ENCODE measurements at places on chromosomes 7 and 10. TPM values are rescaled to one million over a fixed set of nuclear protein-coding genes. Genes with fewer than 3 reads are reported as not detected.

GRCh38 chr10:63889803-63890202 lies 368.6 kb downstream of the REEP3 start:
- H3K4me1 ChIP-seq = no peaks in the 10 kb centered on the region
- no peak for DNase-seq
- H3K27ac ChIP-seq = no peak overlapping the region
- H3K36me3 ChIP-seq = no peaks in the 10 kb centered on the region
- no peaks in the 10 kb centered on the region for H3K27me3 ChIP-seq
- H3K4me3 ChIP-seq = no peak overlapping the region

AKR1D1 gene
- total RNA-seq = not detected

GRCh38 chr10:111429288-111430028 lies 352.6 kb downstream of the ADRA2A start:
- no peaks in the 10 kb centered on the region for H3K36me3 ChIP-seq
- H3K27ac ChIP-seq = no peak overlapping the region
- H3K4me1 ChIP-seq = no peaks in the 10 kb centered on the region

GRCh38 chr10:50563906-50564305 lies 59.9 kb downstream of the SGMS1 start:
- H3K27ac ChIP-seq = no peak overlapping the region
- H3K4me3 ChIP-seq = no peak overlapping the region
- no peak for DNase-seq
- H3K36me3 ChIP-seq = no peaks in the 10 kb centered on the region

DNA sequence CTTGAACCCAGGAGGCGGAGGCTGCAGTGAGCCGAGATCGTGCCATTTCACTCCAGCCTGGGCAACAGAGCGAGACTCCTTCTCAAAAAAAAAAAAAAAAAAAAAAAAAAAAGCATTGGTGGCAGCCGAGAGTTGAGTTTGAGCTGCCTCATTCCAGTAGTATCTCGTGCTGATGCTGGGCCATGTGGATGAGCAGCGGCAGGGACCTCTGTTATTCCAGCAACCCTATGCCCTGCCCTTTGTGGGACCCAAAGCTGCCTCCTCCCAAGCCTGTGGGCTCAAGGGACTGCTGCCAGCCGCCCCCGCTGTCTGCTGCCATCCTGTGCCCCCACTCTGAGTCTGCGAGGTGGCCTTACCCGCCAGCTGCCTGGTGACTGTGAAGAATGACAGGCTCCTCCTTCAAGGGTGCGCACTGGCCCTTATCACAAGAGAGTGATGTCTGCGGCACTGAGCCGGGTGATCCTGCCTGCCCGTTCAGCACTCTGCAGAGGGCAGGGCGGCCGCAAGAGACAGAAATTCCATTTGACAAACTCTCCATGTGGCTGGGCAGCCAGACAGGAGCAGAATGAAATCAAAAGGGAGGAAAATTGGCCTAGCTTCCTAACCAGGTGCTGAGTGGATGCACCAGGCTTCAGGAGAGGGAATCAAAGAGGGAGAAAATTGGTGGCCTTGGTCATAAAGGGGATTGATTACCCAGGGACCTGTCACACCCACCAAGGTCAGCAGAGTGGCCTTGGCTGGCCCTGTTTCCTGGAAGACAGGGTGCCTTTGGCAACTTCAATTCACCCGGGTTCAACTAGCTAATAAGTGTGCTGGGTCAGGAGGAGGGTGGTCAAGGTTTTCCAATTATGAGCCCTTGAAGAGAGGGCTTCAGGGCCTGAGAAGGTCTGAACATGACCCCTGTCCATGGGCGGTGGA lies 65.3 kb upstream of the ZMIZ1 start:
- H3K36me3 ChIP-seq = no peaks in the 10 kb centered on the region
- no peak overlapping the region for H3K4me3 ChIP-seq
- H3K27me3 ChIP-seq = no peaks in the 10 kb centered on the region
- H3K27ac ChIP-seq = no peak overlapping the region

SLC26A5 gene
- total RNA-seq = not detected

CARD11 gene
- 3.7 TPM for total RNA-seq

DNA sequence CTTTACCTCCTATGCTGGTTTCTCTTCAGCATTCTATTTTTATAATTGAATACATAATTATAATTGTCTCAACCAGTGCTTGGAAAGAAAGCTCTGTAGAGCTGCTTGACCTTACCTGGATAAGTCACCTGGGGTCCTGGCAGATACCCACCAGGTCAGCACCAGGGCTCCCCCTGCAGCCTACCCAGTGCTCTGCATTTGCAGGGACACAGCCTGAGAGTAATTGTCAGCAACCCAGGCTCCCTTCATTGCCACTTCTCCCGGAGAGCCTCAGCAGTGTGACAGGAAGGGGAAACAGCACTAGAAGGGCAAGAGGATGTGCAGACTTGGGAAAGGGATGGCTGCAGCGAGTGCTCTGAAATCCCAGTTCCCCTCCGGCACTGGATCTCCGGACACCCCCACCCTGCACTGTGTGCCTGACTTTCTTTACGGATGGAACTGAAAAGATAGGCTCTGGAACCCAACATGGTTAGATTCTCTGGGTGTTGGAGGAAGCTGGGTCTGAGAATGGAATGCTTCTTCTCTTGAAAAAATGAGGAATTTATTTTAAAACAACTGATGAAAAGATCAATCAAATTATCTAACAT lies 11.4 kb upstream of the PAX4 start:
- H3K4me1 ChIP-seq = peaks cover 19% of the 10 kb centered on the region
- DNase-seq = no peak
- H3K27me3 ChIP-seq = no peaks in the 10 kb centered on the region
- no peak overlapping the region for H3K4me3 ChIP-seq
- no peak overlapping the region for H3K27ac ChIP-seq
- H3K36me3 ChIP-seq = no peaks in the 10 kb centered on the region

- peaks cover 3% of the 10 kb centered on the region for H3K4me1 ChIP-seq
- H3K27ac ChIP-seq = no peak overlapping the region
- DNase-seq = no peak
- H3K4me3 ChIP-seq = no peak overlapping the region
Observed at GRCh38 chr10:72267381-72267780, 6.3 kb upstream of the DDIT4 start.

DNA sequence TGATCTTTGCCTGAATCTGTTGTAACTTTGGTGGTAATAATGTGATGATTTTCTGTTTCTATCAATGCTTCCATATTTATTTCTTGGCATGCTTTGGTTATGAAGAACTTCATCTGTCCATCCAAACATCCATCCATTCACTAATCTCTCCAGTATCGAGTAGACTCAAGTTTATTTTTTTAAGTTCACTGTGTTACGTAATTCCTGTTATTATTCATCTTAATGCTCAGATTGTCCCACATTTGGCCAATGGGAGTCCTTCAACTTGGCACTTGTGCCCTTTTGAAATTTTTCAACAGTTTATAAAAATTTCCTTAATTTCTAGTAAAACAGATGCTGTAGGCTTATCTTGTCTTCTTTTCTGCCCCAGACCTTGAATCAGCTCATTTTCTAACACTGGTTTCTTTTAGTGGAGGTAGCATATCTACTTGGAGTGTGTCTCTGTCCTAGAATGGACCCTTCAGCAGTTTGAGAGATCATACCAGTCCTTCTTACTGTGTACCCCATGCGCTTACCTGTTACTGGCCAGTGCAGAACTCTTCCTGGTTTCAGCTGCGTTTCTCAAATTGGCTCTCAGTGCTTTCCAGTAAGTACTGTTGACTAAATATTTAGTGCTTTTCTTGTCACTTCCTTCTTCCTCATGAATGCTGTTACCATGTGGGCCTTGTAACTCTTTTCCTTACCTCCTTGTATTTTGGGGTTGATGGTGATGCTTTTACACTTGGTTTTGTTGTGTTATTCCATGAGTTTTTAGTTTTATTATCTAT lies 100.8 kb downstream of the MLLT10 start:
- no peaks in the 10 kb centered on the region for H3K36me3 ChIP-seq
- no peak overlapping the region for H3K27ac ChIP-seq
- peaks cover 8% of the 10 kb centered on the region for H3K4me1 ChIP-seq
- no peak for DNase-seq

GRCh38 chr10:119406137-119406536 lies 136.4 kb downstream of the RGS10 start:
- H3K36me3 ChIP-seq = no peaks in the 10 kb centered on the region
- H3K4me1 ChIP-seq = peaks cover 12% of the 10 kb centered on the region
- no peak overlapping the region for H3K4me3 ChIP-seq
- DNase-seq = no peak

LRRC4 gene
- total RNA-seq = 2.2 TPM

DNA sequence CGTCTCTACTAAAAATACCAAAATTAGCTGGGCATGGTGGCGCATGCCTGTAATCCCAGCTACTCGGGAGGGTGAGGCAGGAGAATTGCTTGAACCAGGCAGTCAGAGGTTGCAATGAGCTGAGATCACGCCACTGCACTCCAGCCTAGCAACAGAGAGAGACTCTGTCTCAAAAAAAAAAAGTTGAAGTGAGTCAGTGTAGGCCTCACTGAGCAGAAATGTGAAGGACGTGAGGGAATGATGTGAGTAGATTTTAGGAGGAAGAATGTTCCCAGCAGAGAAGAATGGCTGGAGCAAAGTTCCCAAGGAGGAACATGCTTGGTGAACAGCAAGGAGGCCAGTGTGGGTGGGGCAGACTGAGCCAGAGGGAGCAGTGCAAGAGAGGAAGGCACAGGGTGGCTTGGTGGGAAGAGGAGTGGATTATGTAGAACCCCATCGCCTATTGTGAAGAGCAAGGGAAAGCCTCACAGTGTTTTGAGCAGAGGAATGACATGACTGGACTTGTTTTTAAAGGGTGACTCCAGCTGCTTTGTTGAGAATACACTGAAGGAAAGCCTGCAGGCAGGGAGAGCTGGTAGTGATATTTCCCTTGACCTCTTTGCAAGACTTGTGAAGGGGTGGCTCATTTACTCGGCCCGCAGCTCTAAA lies 708.7 kb downstream of the SUGCT start:
- H3K4me3 ChIP-seq = no peak overlapping the region
- no peaks in the 10 kb centered on the region for H3K36me3 ChIP-seq
- no peak for DNase-seq
- peaks cover 3% of the 10 kb centered on the region for H3K4me1 ChIP-seq
- H3K27ac ChIP-seq = peak overlapping the region; percentile 70
- no peaks in the 10 kb centered on the region for H3K27me3 ChIP-seq

DNA sequence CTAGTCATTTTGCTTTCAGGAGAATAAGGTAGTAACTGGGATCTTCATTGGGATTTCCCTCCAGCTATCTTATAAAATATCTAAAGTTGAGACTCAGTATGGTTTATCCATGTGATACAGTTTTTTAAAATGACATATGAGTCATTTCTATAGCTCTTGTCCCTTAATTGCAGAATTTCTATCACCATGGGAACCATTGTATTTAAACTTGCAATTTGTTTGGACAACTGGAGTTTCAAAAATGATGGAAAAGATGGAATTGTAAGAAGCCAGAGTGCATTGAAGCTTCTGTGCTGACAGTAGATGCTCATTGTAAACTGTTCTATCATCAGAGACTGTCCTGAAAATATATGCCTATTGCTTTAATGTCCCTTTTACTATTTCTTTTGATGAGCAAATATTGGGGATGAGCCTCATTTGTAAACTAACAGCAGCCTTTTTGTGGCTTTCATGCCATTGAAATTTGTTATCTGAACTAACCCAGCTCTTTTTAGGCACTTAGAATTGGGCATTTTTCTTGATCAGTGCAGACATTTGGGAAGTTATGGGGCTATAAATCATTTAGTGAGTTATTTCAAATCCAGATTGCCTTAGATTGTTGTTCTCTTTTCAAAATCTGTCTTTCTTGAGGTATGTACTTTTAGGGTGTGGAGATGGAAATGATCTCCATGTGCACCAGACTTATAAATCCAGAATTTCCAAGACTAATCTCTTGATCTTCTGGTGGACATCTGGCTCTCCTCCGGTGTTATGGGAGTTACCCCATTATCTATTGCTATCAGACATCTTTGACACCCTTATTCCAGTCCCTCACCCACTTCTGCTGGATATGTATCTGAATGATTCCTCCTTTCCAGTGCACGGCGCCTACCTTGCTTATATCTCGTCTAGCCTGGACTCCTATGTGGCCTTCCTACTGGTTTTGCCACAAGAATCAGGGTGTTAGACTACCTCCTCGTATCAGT lies 159.0 kb downstream of the SND1 start:
- no peak for DNase-seq
- no peaks in the 10 kb centered on the region for H3K27me3 ChIP-seq
- H3K36me3 ChIP-seq = no peaks in the 10 kb centered on the region
- H3K27ac ChIP-seq = no peak overlapping the region
- H3K4me1 ChIP-seq = peaks cover 4% of the 10 kb centered on the region
- H3K4me3 ChIP-seq = no peak overlapping the region

Data from thoracic aorta (tissue), 2 donors.